B cell (primary cell): ENCODE measurements at places on chromosomes 11 and 22.

GRCh38 chr22:44605486-44605885 lies 96.5 kb upstream of the PRR5 start:
- no peak for DNase-seq

DNA sequence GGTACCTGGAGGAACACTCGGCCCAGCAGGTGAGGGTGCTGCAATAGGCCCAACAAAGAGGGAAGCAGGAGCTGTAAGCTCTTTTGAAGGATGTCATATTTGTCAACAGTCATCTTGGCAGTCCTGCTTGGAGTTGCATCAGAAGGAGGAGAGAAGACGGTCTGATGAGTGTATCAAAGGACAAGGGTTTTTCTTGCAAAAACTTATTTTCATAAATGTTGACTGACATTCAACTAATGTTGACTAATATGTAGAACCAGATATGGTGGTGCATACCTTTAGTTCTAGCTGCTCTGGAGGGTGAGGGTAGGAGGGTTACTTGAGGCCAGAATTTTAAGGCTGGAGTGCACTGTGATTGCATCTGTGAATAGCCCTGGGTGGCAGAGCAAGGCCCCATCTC lies 72.3 kb downstream of the CABIN1 start:
- DNase-seq: no peak

- DNase-seq: no peak
Observed at GRCh38 chr22:37741312-37741795, 44.5 kb downstream of the TRIOBP start.

- DNase-seq: no peak
Observed at GRCh38 chr11:34148504-34149165, 43.2 kb downstream of the NAT10 start.

- peak; percentile 4 for DNase-seq
Observed at GRCh38 chr11:1152316-1153104, 5.2 kb upstream of the MUC5AC start.

GRCh38 chr11:11382858-11383532 lies 29.9 kb upstream of the CSNK2A3 start:
- no peak for DNase-seq

GRCh38 chr22:29251981-29252911 lies 15.5 kb downstream of the RHBDD3 start:
- DNase-seq: no peak

DNA sequence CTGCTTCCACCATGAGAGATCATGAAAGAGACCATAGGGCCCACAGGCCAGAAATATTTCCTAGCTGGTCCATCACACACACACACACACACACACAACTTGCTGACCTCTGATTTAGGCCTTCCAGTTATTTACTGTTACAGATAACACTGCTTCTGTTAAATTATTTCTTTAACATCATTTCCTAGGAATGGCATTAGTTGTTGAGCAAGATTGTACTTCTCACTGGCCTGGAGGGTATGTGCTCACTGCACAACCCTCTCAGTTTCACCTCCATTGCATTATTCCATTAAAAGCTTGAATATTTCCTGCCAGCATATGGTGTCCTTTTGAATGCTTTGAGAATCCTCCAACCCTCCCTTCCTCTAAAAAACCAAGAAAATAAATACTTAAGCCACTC lies 104.4 kb downstream of the MICAL2 start:
- no peak for DNase-seq

- no peak for DNase-seq
Observed at GRCh38 chr11:80925321-80925720, 1484.5 kb upstream of the TENM4 start.

GRCh38 chr22:31895411-31896123 lies 48.8 kb upstream of the YWHAH start:
- no peak for DNase-seq
